ENCODE measurements at places on chromosomes 11 and 22. TPM values are rescaled to one million over a fixed set of nuclear protein-coding genes. Genes with fewer than 3 reads are reported as not detected.

DNA sequence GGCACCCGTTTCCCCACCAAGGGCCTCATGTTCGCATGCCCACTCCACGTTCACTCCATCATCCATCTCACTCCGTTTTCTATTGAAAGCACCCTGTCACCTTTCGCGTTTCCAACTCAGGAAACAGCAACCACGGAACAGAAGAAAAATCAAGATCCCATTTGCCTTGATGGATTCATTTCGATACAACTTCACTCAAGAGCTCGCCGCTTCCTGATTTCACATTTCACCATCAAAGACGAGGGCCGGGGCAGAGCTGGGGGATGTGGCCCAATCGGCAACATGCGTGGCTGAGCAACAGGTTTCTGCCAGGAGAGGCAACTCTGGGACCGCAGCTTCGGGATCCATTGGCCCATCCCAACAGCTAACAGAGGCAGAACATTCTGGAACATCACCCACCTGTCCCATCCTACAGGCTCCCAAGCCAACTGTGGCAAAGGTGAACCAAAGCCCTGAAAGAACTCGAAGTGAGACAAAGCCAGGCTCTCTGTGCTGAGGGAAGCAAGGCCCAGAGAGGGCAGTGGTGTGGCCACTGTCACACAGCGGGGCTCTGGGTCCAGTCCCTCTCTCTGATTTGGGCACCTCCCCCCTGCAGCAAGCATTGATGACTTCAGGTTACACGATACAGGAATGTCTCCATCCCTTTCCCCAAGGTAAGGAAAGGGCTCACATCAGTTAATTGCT lies 36.2 kb upstream of the CD5 start:
- DNase-seq: no peak

The ATXN10 gene
- 118 TPM for total RNA-seq

- no peak for DNase-seq
These were observed 571.7 kb downstream of the METTL15 start for GRCh38 chr11:28679795-28680468.

The CNGA4 gene
- 0.17 TPM for total RNA-seq

The KCNJ11 gene
- total RNA-seq: 10.5 TPM

DNA sequence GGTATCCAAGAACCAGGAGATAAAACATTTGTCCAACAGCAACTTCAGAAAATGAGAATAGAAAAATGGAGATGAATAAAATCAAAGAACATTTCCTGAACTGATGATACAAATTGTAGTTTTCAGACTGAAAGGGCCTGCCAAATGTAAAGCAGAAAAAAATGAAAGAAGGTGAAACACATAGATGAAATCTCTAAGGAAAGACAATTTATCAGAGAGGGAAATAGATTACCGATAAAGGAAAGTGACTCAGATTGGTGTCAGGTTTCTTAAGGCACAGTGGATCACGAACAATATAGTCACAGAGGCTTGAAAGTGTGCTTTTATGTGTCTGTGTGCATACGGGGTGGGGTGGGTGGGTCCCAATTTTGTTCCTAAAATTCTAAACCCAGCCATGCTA lies 4.1 kb upstream of the STT3A start:
- DNase-seq: no peak

The HPS4 gene
- 36.7 TPM for total RNA-seq

DNA sequence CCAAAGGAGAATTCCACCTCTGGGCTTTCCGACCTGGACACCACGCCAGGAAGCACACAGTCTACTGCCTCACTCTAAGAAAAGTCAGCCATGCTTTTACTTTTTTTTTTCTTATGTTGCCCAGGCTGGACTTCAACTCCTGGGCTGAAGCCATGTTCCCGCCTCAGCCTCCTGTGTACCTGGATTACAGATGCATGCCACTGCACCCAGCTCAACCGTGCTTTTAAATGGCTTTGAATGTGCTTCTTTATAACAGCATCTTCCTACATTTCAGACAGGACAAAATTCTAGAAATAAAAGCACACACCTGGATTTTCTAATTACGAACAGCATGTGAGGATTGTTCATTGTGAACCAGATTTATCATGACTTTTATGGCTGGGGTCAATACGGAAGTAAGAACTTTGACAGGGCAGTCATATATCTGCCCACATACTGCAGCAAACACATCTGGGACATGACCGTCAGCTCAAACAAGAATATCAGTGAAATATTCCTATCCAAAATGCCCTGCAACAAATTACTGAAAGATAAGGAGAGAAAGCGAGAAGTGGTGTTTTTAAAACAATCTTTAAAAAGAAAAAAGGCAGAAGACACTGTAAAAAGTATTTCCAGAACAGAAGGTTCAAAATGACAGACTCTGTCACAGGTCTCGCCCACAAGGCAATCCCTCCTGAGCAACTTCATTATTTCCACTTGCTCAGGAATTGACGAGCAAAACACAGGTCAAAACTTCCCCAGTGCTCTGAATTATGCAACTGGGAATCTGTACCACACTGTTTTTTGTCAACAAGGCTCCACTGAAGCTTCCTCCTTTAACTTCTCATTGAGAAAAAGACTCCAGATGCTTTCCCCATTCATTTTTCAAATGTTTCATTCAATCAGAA lies 42.1 kb downstream of the PACSIN2 start:
- DNase-seq: no peak

The DLG2 gene
- total RNA-seq: 6.8 TPM

The SYT13 gene
- 11.5 TPM for total RNA-seq

DNA sequence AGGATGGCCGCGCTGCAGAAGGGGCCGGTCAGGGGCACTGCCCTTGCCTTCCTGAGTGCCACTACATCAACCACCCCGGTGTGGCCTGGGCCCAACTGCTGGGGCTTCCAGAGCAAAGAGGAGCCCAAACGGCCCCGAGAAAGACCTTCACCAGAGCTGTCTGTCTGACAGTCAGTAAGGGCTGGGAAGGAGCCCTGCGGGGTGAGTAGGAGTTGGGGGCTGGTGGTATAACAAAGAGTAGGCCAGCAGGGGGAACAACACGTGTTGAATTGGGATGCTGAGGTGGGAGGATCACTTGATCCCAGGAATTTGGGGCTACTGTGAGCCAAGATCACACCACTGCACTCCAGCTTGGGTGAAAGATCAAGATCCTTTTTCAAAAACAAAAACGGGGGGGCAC lies 3.9 kb downstream of the GSTT4 start:
- DNase-seq: no peak

- DNase-seq: no peak
These were observed 79.3 kb upstream of the SORL1 start for GRCh38 chr11:121372671-121373429.

The MMP8 gene
- 0.37 TPM for total RNA-seq

- DNase-seq: no peak
These were observed 107.9 kb upstream of the BMAL1 start for GRCh38 chr11:13169709-13170108.

DNA sequence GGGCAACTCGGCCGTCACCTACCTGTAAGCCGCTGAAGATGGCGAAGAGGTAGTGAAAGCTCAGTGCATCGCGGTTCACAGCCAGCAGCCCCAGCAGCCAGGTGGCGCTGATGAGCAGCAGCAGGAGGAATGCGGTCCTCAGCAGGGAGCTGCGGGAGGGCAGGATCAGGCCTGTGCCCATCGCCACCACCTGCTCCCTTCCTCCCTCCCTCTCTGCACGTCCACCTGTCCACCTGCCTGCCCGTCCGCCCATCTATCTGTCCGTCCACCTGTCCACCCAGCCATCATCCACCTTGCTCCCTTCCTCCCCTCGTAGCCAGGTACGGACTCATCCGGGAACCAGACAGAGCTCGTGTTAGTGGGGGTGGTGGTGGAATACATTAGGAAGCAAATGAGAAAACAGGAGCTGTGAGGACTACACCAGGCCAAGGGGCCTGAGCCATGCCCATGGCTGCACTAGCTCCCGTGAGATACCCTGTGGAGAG lies 32.2 kb downstream of the TRMU start:
- peak; percentile 78 for DNase-seq

- DNase-seq: no peak
These were observed 3.1 kb downstream of the ST13 start for GRCh38 chr22:40853333-40853732.

The CD3G gene
- total RNA-seq: 1.1 TPM

DNA sequence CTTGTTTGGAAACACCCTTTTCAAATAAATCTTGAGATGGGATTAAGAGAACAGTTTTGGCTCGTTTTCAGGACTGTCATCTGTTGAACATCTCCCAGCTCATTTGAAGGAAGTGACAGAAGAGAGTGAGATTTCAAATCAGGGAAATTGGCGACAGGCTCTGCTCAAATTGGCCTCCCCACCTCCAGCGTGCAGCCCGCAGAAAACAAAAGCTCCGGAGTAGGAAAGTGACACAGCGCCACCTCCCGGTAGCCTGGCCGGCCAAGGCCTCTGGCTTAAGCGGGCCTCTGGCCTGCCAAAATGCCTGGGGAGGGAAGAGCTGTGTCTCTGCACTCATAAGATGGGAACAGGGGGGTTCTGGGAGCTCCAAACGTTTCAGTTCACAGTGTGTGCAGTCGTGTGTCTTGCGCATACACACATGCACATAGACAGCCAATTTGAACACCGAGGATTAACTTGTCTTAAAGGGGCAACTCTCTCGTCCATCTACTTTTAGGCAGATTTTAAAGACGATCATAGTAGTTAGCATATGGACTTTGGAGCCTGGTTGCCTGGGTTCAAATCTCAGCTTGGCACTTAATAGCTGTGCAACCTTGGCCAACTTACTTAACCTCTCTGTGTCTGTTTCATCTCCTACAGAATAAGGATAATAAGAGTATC lies 132.7 kb upstream of the RCN1 start:
- DNase-seq: peak; percentile 66

The TMPRSS5 gene
- total RNA-seq: 0.20 TPM

DNA sequence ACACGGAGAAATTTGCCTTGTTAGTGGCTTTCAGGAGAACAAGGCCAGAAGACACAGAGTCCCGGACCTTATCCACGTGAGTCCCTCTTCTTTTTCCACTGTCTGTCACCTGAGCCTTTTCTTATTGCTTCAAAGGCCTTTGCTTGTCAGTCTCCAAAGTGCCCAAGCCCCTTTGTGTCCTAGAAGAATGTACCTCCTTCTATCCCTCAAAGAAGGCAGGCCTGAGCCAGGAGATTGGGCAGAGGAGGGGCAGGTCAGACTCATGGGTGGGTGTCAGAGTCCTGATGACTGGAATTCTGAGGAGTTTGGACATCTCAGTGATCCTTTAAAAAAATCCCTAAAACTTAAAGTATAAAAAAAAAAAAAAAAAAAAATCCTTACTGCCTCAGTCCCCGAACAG lies 299.6 kb upstream of the NCAM1 start:
- DNase-seq: no peak

DNA sequence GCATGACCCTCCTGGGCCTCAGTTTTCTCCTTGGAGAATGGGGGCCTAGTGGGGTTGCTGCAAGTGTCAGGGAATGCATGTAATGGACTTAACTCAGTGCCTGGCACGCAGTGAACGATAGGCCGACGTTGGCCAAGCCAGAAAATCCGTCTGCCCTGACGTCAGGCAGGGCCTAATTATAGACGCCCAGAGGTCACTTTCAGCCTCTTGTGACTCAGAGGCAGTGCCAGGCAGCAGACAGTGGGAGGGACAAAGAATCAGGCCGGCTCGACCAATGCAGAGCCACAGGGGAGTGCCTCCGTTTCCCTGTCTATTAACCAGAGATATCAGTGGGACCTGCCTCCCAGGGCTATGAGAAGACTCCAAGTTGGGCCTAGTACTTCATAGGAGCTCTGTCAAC lies 115.0 kb downstream of the MN1 start:
- peak; percentile 84 for DNase-seq

- DNase-seq: no peak
These were observed 19.2 kb upstream of the OR56A3 start for GRCh38 chr11:5922749-5923426.

- DNase-seq: no peak
These were observed 18.6 kb upstream of the AIFM3 start for GRCh38 chr22:20948450-20948849.

- no peak for DNase-seq
These were observed 5.4 kb downstream of the SPINDOC start for GRCh38 chr11:63818609-63819008.

DNA sequence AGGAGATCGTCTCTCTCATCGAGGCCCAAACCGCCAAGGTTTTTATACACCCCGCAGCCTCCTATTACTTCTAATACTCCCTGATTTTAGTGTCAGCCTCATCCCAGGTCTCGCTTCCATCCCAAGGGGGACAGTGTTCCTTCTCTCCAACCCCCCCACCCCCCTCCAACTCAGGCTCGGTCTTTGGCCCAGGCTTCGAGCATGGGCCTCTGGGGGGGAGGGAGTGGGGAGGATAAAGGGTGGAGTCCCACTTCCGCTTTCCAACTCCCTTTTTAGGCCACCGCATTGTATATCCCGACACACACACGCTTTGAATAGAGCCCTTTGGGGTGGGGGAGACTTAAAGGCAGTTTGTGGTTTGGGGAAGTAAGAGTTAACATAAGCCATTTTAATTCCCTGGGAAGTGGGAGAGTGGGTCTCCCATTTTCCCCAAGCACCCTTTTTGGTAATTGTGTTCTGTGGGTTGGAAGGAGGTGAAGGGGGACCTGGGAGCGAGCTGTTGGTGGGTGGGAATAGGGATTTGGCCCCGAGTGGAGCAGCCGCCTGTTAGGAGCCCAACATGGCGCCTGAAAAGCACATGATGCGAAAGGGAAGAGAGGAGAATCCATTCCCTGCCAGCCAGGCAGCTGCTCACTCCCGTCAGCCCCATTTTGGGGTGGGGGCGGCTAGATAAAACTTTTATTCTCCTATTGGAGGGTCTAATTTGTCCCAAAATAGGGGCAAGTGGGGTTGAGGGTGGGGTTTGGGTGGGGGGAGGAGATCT lies 844 bp downstream of the PCF11 start:
- DNase-seq: peak; percentile 75

DNA sequence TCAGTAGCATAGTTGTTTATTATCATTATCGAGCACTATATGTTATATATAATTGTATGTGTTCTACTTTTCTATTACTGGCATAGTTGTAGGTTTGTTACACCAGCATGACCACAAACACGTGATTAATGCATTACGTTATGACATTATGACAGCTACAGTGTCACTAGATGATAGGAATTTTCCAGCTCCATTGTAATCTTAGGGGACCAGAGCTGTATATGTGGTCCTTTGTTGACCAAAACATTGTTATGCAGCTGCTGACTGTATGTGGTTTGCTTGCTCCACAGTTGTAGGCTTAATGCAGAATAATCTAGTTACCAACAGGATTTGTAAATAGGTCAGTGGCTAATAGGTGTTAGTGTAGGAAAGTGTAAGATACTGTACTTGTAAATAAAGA lies 66.1 kb downstream of the HSD17B12 start:
- no peak for DNase-seq

DNA sequence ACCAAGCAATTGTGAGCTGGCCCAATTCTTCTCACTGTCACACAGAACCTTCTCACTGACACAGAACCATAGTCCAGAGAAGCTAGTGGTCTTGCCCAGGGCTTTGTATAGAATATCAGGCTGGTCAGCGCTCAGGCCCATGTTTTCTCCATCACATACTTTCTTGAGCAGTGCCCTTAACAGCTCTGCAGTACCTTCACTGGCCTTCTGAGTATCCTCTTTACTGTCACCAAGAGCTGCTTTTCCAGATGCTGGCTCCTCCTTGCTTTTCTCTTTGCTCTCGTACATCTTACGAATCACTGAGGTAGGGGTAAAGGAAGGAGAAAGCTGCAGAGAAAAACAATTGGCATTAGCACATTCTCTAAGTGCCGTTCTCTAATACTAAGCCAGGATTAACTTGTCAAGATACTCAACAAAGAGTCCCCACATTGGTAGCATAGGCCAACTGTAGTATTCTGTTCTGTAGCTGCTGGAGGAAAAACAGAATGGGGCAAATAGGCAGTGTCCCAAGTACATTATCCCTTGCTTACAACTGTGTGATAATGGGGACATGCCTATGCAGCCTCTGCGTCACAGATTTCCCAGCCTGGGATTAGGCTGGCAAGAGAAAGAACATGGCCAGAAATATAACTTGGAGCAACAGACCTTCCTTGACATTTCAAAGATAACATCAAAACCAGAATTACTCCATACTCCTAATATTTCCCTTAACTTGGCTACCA lies 43.5 kb downstream of the DRG1 start:
- no peak for DNase-seq
